ENCODE measurements at places on chromosomes 11 and 22.

GRCh38 chr11:108135845-108136544 is 14.6 kb downstream of the ACAT1 start:
- DNase-seq, result no peak

DNA sequence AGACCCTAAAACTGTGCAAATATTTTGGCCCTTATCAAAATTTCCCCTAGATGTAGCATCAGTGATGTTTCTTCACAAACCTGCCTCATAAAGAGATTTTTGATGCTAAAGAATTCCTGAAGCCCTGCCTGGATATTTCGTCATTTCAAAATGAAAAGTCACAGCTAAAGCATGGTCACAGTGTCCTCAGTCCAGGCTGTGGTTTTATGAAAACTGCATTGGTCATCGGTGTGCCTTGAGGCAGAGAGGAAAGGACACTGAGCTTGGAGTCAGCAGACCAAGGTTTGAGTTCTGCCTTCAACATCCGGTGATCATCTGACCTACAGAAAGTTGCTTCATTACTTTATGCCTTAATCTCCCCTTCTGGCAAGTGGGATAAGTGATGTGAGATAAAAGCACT is 34.8 kb upstream of the ALKBH3 start:
- no peak for DNase-seq

GRCh38 chr11:46207270-46207669 is 70.2 kb upstream of the CREB3L1 start:
- no peak for DNase-seq

DNA sequence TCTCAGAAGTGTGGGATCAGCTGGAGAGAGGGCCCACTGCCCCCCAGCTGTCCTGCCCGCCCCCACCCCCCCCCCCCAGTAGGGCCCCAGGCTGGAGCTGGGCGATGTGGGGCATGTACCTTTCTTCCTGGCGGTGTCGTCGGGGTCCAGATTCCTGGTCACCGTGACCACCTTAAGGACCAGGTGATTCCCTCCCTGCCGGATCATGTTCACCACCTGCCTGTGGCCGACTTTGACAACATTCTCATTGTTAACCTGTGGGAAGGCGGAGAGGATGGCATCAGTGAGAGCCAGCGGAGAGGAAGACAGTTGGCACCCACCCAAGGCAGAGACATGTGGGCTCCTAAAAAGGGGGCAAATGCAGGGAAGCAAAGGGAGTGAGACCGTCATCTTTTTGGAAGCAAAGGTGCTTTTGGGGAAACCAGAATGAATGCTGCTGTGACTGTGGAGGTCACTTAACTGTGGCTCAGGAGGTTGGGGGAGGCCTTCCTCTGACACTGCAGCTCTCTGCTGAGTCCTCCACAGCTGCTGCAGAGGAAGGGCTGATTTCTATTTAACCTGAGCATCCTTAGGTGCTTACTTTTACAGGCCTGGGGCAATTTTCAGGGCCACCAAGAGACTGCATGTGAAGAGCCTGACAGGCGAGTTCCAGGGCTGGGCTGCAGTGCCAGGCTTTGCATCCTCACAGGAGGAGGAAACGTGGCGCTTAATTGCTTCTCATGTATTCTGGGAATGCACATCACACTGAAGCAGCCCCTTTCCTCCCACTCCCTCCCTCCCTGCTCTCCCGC is 104.5 kb downstream of the CTTN start:
- no peak for DNase-seq

- no peak for DNase-seq
Measured at GRCh38 chr11:93662175-93662570, 691 bp downstream of the CEP295 start.

Data from stimulated activated CD8-positive, alpha-beta memory T cell treated with anti-CD3 and anti-CD28 coated beads, Interleukin-7, amount 100 ng/mL, for 1 hour (primary cell).